Type B pancreatic cell (in vitro differentiated cells): ENCODE measurements at places on chromosomes 5 and 9. TPM values are rescaled to one million over a fixed set of nuclear protein-coding genes. Genes with fewer than 3 reads are reported as not detected.

Gene S1PR3
- total RNA-seq, result 9.3 and 37.9 TPM in 2 replicates

DNA sequence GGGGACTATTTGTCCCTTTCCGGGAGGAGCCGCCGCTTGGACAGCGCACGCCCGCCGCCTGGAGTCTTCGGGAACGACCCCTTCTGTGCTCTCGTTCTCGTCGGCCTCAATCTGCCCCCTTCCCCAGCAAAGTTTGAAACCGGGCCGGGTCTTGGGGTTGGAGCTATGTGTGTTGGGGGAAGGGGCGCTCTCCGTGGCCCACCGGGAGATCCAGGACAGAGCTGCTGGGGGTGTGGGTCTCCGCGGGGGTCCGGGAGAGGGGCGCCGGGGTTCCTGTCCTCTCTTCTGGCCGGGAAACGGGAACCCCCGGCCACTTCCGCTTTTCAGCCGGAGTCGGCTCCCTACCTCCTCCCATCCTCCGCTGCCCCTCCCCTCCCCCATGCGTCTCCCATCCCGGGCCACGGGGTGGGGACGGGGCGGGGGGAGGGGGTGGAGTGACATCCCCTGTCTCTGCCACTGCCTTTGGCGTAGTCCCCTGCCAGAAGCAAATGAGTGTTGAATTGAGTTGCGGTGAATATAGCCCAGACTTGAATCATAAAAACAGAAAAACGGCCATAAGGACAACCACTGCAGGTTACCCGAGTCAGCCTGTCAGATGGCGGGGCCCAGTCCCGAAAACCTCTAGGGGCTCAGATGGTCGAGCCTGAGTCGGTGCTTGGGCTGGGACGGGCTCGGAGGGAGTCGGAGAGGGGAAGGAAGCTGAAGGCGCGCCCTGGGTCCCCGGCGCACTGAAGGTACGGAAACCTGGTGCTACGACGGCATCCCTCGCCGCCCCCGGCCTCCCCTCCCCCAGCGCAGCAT is 1.1 kb downstream of the CPLX2 start:
- no peak overlapping the region for H3K27ac ChIP-seq
- no peak for DNase-seq

DNA sequence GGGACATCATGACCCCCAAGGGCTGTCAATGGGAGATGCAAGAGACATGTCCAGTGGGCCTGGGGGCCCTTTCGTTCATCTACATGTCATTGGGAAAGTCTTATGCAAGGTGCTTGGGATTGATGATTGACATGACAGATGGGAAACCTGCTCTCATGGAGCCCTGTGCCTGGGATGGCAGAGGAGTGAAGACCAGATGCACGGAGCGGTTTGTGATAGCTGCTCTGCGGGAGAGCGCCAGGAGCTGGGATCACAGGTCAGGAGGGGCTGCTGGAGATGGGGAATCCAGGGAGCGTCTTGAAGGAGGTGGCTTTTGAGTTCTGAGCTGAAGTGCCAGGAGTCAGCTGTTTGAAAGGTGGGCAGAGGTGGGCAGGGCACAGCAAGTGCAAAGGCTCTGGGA is 104.3 kb downstream of the FGF18 start:
- H3K4me1 ChIP-seq, result peaks cover 21% of the 10 kb centered on the region
- H3K27me3 ChIP-seq, result peaks cover 9% of the 10 kb centered on the region
- H3K4me3 ChIP-seq, result no peak overlapping the region
- no peak overlapping the region for H3K27ac ChIP-seq

- peak overlapping the region; percentile 9 for H3K27ac ChIP-seq
- H3K4me3 ChIP-seq, result no peak overlapping the region
- no peak for DNase-seq
- H3K36me3 ChIP-seq, result no peaks in the 10 kb centered on the region
- H3K27me3 ChIP-seq, result peaks cover 6% of the 10 kb centered on the region
Observed at GRCh38 chr9:6305954-6306563, 22.1 kb upstream of the TPD52L3 start.

- peaks cover 28% of the 10 kb centered on the region for H3K27me3 ChIP-seq
- DNase-seq, result peak; percentile 77
- no peaks in the 10 kb centered on the region for H3K36me3 ChIP-seq
Observed at GRCh38 chr9:69173891-69174615, at the start of gene TJP2. Gene TJP2, plus strand, starts transcription at chr9:69174277. Its CDS starts 96 bp downstream, at chr9:69174373.

Gene ADGRD2
- total RNA-seq, result 0.21 and 0.31 TPM in 2 replicates

Gene HTR4
- total RNA-seq, result 0.29 and 1.4 TPM in 2 replicates

DNA sequence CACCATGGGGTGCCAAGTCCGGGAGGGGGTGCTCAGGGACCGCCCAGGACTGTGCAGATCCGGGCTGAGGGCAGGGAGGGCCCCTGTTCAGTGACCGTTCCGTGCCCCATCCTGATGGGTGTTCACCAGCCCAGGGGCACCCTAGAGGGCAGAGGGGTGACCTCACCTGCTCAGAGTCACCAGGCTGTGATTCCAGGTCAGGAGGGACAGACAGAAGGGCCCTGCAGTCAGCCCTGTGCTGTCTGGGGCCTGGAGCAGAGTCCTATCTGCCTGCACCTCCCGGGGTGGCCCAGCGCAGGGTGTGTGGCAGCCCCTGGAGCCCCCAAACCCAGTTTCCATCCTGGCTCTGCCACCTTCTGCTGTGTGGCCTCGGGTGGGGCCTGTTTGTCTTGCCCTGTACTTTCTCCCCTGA is 241.9 kb downstream of the PBX3 start:
- no peaks in the 10 kb centered on the region for H3K36me3 ChIP-seq
- H3K4me1 ChIP-seq, result no peaks in the 10 kb centered on the region
- H3K27me3 ChIP-seq, result peaks cover 9% of the 10 kb centered on the region
- peak; percentile 67 for DNase-seq

DNA sequence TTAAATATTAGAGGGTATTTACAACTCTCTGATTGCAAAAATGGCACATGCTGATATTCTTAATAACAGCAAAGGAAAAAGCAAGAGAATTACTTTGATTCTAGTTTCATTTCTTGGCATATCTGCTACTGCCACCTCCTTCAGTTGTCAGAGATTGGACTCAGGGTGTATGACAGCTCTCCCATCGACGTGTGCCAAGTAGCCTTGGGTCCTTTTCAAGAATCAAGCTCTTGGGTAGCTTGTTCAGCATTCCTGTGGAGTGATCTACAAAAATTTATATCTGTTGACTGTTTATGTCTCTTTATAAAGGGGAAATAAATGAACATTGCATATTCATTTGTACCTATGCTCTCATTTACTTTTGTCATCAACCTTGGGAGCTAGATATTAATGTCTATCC is 315.6 kb downstream of the PRR16 start:
- H3K27ac ChIP-seq, result no peak overlapping the region
- no peaks in the 10 kb centered on the region for H3K27me3 ChIP-seq
- DNase-seq, result no peak
- H3K4me3 ChIP-seq, result no peak overlapping the region

GRCh38 chr9:94706922-94707321 is 19.6 kb upstream of the AOPEP start:
- H3K27ac ChIP-seq, result no peak overlapping the region
- peaks cover 15% of the 10 kb centered on the region for H3K27me3 ChIP-seq
- peaks cover 20% of the 10 kb centered on the region for H3K4me1 ChIP-seq

- H3K36me3 ChIP-seq, result peaks cover 4% of the 10 kb centered on the region
- DNase-seq, result no peak
- no peaks in the 10 kb centered on the region for H3K27me3 ChIP-seq
- peaks cover 43% of the 10 kb centered on the region for H3K4me1 ChIP-seq
- no peak overlapping the region for H3K27ac ChIP-seq
Observed at GRCh38 chr5:14156290-14156649, 13.1 kb downstream of the TRIO start.

- H3K4me1 ChIP-seq, result no peaks in the 10 kb centered on the region
- no peak overlapping the region for H3K27ac ChIP-seq
- no peak for DNase-seq
- H3K4me3 ChIP-seq, result no peak overlapping the region
Observed at GRCh38 chr5:26749829-26750228, 288.6 kb downstream of the CDH9 start.

DNA sequence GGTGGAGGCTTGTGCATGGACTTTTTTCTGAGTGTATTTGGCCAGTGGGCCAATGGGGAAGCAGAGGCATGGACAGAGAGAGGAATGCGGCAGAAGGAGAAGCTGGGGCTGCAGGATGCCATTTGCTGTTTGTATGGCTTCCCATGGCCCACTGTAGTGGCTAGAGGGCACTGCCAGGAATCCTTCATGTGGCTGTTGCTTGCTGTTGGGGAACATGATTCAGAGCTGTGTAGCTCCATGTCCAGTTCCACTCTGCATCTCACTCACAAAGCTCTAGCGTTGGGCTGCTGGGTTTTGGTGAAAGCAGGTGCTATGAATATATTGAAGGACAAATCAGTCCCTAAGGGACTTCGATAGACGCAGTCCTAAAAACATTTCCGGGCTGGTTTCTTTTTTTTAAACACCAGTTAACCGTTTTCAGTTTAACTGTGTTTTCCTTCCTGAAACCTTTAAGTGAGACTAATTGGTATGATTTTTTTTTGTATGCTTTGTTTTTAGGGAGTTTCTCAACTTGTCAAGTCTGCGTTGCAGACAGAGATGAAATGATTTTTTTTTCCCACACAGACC is 51.3 kb downstream of the SLC22A5 start:
- peak overlapping the region; percentile 46 for H3K4me3 ChIP-seq
- peaks cover 53% of the 10 kb centered on the region for H3K4me1 ChIP-seq
- peak overlapping the region; percentile 89 for H3K27ac ChIP-seq
- peaks cover 10% of the 10 kb centered on the region for H3K36me3 ChIP-seq
- H3K27me3 ChIP-seq, result no peaks in the 10 kb centered on the region

- H3K36me3 ChIP-seq, result peaks cover 22% of the 10 kb centered on the region
- no peaks in the 10 kb centered on the region for H3K27me3 ChIP-seq
- no peak overlapping the region for H3K4me3 ChIP-seq
- H3K4me1 ChIP-seq, result peaks cover 53% of the 10 kb centered on the region
Observed at GRCh38 chr9:125477089-125477544, 215.5 kb downstream of the GAPVD1 start.
